HEK293T (cell line): ENCODE measurements at places on chromosomes 7 and 10.

- no peak for DNase-seq
Observed at GRCh38 chr10:76353237-76353851, 921.9 kb downstream of the LRMDA start.

DNA sequence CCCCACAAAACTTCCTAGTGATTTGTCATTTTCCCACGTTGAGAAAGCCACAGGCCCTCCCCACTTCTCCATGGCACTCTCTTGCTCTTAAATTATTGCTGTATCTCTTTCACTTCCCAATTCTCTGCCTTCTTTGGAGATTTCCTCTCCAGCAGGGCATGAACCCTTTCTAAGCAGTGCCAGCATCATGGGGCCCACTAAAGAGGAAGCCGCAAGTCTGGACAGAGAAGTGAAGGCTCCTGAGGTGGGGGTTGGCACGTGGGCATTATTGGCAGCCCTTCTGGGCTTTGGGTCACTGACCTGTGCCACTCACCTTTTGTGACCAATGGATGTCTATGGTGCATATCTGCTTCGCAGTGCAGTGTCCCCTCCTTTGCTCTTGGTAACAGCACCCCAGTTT lies 97.7 kb upstream of the TCF7L2 start:
- no peak for DNase-seq

- no peak for DNase-seq
Observed at GRCh38 chr7:46468753-46469356, 547.8 kb upstream of the IGFBP3 start.

DNA sequence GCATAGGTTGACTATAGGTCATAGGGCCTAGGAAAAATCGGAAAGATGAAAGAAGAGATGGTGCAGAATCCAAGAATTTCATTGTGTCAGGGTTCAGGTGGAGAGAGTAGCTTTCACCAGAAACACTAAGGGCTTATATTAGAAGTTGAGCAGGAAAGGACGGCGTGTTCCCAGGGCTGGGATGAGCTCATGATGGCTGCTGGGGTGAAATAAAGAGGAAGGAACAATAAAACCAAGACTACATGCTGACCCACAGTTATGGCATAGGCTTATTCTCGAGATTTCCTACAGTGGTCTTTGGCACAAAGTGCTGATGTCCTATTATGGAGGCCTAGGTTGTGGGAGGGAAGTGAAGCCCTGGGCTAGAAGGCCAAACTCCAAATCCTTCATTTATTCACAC lies 195.8 kb downstream of the PTEN start:
- no peak for DNase-seq

DNA sequence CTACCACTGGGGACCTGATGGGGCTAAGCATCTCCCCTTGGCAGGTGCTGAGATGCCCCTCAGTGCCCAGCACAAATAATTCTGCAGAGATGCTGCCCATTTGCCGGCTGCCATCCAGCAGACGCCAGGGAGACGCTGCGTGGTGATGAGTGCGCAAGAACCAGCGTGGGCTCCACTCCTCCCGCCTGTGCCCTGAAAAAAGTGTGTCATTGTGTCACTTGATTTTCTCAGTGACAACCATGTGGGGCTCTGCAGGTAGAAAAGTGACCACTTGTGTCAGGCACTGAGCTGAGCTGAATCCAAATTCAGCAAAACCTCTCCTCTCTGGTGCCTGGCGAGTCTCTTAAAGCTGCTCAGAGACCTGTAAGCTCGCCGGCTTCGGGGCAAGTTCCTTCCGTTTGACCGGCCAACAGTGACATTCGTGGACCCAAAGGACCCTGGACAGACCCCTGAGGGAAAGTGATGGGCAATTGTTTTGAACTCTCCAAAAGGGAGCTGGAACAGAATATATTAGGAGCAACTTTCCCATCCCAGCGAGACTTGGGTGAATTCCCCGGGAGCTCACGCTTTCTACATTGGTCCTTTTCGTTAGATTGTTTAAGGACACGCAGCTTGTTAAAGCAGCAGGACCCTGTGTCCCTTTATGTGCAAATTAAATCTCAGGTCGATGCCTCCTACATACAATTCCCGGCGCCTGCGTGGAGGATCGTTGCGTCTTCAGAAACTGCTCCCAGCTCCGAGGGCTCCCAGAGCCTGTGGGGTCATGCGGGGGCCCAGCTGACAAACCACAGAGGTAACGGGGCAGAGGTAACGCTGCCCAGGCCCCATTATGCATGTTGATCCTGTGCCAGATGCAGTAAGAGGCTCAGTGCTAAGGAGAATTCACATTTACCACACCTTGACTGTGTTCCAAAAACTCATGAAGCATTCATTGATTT lies 332.7 kb downstream of the ADARB2 start:
- no peak for DNase-seq

GRCh38 chr10:32865170-32865569 lies 92.9 kb downstream of the ITGB1 start:
- no peak for DNase-seq

- peak; percentile 81 for DNase-seq
Observed at GRCh38 chr7:73308665-73309214, at the start of gene NSUN5. TSS of gene NSUN5 (minus strand) at chr7:73308826. CDS start at chr7:73308790, 36 bp downstream.

GRCh38 chr10:98299341-98299740 lies 31.3 kb upstream of the LOXL4 start:
- no peak for DNase-seq

DNA sequence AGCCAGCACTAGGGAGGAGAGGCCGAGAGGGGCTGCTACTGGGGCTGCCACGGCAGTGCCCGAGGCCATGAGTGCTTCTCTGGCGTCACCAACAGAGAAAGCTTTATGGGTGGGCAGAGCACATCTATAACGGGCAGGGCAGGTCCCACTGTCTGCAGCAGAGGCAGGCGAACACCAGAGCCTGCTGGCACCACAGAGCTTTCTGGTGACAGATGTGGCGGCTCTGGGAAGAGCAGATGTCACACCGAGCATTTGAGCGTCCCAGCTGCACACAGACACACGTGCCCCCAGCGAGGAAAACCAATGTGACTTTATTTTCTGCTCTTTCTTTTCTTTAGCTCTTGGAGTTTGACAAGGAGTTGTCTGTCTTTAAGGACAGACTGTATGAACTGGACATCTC lies 20.5 kb downstream of the NKX6-2 start:
- no peak for DNase-seq

DNA sequence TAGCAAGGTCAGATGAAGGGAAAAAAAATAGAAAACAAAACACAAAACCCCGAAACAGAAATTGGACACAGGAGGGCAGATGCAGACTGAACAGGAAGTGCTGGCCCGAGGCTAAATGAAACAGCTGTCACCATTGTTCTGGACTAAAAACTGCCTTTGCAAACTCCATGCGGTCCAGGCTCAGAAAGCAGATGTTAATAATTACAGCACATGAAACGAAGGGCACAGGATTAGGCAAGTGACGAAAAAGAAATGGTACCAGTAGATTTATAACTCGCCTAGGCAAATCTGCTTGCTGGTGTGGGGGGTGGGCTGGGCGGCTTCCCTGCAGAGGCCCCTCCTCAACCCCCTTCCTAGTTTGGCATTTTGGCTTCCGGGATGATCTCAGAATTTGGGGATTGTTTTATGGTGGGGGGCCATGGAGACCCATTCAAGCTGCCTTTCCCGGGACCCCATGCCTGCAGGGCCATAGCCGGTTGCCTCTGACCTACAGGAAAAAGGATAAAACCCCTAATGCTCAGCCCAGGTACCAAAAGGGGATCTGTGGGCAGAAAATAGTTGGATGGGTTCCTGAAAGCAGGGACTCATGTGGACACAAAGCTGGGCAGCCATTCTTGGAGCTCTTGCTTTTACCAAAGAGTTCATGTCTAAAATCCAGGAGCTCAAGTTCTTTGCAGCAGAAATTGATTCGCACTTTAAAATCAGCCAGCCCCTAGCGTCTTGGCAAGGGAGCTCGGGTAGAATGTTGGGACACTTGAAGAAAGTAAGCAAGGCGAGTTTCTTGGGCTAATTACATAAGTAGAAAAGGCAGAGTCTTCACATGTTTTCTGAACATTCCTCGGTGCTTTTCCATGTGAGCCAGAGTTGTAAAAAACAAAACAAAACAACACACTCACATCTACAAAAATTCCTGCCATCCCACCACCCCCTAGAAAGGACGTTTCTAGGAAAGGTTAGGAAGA lies 39.0 kb upstream of the EMX2 start:
- no peak for DNase-seq

GRCh38 chr7:136183981-136184380 lies 206.8 kb upstream of the MTPN start:
- no peak for DNase-seq

DNA sequence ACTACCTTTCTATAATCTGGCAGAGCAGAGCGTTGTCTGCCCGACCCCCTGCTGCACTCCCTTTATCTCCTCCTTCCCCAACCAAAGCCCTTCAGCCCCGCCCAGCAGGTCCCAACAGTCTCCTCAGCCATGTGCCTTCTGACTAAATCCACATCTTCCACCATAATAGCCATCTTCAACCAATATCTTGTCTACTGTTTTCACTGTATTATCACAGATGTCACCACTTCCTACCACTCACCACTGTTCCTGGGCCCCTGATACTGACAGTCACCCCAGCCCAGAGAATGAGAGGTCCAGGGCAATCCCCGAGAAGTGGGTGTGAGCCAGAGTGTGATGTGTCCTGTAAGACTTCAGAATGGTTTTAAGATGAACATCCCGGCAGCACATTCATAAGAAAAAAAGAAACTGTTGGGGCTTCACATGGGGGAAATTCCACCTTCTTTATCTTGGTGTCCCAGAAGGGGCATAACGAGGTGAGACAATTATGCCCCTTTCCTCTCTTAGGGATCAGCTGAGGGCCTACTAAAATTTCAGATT lies 25.3 kb downstream of the CCDC6 start:
- DNase-seq = no peak

- peak; percentile 79 for DNase-seq
Observed at GRCh38 chr10:120824881-120825309, 26.3 kb upstream of the WDR11 start.

GRCh38 chr7:136000288-136000913 lies 23.2 kb upstream of the MTPN start:
- no peak for DNase-seq

DNA sequence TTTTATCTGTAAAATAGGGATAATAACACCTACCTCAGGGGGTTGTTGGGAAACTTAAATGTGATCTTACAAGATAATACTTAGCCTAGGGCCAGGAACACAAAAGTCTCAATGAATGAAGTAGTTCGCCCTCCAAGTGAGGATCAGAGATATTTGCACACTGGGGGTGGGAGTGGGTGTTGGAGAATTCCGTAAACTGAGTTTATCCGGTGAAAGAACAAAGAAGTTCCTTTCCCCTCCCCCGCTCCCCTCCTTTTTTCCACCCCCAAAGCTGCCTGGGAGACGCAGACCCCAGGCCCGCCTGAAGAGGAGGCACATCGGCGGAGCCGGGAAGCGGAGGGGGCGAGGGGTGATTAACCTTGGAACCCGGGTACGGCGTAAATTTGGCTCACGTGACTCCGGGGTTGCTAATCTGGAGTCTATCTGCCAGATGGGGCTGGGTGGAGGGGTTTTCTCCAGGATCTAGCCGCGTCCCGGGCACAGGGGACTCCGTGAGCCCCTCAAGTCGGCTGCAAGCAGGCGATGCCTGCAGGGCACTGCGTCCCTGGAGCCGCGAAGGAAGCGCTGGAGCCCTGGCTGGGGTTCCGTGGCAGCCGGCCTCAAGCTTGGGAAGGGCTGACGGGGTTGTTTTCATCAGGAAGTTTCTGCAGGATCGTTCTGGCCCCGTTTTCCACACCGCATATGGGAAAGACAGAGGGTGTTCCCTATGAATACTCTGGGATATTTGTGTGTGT lies 1.4 kb upstream of the PODXL start:
- peak; percentile 36 for DNase-seq

DNA sequence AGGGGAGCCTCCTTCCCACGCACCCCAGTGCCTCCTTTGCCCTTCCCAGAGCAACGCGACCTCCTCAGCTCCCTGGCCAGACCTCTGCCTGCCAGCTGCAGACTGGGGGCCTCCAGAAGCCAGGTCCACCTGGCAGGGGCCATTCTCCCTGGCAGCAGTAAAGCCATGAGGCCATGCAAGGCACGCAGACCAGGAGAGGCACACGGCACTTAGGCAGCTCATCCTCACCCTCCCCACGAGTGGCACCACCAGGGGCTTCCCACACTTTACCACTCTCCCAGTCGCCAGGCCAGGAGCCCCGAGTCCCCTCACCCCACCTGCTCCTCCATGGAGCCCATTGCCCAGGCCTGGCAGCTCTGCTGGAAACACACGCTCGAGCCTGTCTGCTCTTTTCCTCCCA lies 85.4 kb downstream of the PROSER2 start:
- DNase-seq = no peak

- DNase-seq = no peak
Observed at GRCh38 chr10:6361869-6362268, 159.1 kb downstream of the PFKFB3 start.

GRCh38 chr7:7911369-7912123 lies 57.0 kb upstream of the GLCCI1 start:
- no peak for DNase-seq
